COLO829 (cell line): ENCODE measurements at places on chromosomes 1 and 21.

DNA sequence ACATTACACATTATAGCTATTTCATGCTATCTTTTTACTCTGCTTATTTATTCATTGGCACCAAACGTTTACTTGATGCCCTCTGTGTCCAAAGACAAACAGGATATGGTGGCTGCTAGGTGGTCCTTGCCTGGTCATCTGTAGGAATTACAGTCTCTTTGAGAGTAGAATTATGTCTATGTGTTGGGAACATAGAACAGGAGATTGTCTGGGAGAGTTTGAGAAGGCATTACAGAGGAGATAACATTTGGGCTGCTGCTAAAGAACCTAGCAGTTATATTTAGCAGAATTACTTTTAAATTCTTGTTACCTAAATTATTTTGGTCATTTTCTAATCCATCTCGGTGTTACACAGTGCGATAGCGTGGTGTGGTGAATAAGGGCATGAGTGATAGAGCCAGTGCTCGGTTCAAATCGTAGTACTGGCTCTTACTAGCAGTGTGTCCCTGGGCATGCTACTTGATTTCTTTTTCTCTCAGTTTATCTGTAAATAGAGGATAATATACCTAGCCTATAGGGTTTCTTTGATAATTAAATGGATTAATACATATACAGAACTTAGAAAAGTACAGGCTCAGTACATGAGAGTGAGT lies 20.5 kb downstream of the RRP15 start:
- no peak for DNase-seq

GRCh38 chr1:61426885-61427284 lies 298.1 kb downstream of the TM2D1 start:
- no peak for DNase-seq

GRCh38 chr21:33890187-33890586 lies 25.4 kb downstream of the ATP5PO start:
- DNase-seq: no peak

GRCh38 chr1:152743371-152744145 lies 14.3 kb upstream of the KPRP start:
- DNase-seq: no peak

GRCh38 chr1:56378341-56379070 lies 200.9 kb downstream of the PLPP3 start:
- DNase-seq: no peak

- no peak for DNase-seq
Observed at GRCh38 chr21:43985690-43986251, 26.3 kb upstream of the TRAPPC10 start.

DNA sequence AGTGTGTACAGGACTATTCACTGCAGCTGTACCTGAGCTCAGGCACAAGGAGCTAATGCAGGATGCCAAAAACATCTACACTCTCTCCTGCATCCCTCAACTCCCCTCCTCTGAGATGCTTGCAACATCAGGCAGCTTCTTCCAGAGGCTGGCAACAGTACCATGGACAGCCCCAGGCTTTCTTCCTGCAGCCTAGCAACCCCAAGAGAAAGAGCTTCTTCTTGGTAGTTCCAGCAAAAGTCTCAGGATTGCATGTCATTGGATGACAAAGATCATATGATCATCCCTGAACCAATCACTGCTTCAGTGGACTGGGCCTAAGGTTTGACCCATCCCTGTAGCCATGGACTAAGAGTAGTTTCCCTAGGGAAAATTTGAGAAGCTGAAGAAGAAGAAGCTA lies 46.7 kb downstream of the CAMK2N1 start:
- DNase-seq: peak; percentile 50

DNA sequence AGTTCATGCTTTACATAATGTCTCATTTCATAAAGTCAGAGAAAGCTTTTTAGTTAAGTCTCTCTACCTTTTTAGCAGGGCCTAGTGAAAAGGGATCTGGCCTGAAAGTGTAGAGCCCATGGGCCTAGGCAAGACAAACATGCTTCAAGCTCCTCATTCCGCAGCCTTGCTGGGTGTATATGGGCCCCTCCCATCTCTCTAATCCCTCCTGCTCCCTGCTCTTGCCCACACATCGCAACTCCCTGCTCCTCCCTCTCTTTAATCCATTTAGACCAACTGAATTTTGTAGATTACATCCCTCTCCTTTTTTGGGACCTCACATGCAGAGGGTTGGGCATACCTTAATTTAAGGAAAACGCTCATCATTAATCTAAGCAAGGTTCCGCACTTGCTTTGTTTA lies 42.3 kb upstream of the CCDC190 start:
- no peak for DNase-seq

DNA sequence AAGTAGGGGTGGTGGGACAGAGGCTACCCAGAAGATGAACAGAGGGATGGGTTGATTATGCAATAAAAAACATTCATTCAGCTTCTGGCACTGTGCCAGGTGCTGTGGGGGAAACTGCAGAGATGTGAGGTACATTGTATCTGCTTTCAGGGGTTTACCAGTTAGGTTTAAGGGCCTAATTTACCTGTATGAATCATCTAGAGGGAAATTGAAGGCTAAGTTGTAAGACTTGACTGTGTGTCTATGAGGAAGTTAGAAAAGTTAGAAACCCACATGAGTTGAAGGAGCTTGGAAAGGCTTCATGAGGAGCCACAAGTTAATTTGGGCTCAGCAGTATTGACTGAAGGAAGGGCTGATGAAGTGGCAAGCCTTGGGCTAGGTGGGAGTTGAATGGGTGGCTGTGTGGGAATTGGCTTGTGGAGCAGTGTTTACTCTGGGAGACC lies 36.7 kb upstream of the APOBEC4 start:
- no peak for DNase-seq

DNA sequence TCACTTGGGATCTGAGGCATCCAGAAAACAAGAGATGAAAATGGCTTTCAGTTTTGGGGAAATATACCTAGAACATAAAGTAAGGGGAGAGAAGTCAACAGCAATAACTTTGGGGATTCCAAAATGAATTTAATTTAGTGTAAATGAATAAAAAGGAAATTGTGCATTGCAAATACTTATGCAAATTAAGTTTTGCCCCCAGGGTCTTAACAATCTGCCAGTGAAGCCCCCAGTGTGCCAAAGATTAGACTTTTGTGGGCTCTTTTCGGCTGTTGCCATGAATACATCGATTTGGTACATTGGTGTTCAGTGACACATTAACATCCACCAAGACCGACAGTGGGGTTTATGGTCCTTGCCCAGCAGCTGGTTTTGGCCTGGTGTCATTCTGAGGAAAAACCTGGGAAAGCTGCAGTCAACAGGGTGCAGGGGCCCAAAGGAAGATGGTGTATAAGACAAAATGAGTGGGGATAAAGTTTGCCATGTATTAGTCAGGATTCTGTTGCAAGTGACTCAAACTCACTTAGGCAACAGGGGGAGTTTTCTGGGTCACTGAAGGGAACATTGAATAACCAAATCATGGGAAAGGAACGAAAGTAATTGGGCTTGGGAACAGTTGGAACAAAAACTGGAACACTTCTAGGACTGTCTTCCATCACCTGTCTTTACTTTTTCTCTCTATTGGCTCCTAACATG lies 30.2 kb upstream of the IGSF3 start:
- DNase-seq: no peak

DNA sequence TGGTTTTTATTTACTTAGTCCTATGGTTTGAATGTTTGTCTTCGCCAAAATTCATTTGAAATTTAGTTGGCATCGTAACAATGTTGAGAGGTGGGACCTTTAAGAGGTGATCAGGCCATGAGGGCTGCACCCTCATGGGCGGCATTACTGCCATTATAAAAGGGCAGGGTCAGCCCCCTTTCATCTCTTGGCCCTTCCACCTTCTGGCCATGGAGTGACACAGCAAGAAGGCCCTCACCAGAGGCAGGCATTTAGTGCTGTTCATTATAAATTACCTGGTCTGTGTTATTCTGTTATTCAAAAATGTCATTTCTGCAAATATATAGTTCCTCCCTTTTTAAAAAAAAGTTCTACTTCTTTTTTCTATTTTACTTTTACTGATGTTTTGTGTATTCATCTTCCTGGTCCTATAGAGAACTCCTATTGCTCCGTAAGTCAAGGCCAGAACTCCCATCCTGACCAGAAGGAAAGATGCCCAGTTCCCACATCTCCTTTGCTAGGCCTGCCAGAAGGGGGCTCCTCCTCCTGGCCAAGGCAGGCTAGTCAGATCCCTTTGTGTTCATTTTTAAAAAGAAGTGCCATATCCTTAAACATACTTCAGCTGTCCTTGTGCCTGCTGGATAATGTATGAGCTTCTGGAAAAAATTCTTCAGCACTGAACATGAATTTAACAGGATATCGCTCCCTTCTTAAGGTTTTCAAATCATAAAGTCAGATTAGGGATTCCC lies 10.0 kb upstream of the LBR start:
- no peak for DNase-seq

GRCh38 chr21:26473471-26473870 lies 99.6 kb downstream of the CYYR1 start:
- DNase-seq: no peak

DNA sequence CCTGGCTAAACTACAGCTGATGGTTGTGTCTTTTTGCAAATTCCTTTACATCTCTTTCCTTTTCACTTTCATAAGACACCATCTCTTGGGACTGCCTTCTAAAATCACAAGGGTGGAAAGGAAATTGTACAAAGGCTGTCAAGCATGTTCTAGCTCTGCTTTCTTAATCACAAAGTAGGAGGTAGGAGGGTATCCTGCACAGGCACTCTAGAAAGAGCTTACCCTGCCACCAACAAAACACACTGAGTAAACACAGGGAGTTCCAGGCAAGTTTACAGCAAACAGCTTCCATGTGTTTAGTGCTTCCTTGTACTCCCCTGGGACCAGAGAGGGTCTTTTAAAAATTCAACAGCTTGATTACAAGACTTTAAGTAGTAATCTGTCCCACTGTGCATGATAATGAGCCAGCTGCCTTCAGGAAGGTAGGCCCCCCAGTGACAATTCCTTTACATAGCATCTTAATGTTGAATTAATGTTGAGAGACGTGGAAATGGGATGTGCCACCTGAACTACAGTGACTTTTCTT lies 2.4 kb downstream of the PLPP3 start:
- peak; percentile 42 for DNase-seq

- no peak for DNase-seq
Observed at GRCh38 chr1:203640723-203641502, 14.3 kb downstream of the ATP2B4 start.

- no peak for DNase-seq
Observed at GRCh38 chr1:21670059-21670881, 1.1 kb upstream of the RAP1GAP start.

GRCh38 chr21:45302082-45303061 lies 14.7 kb upstream of the POFUT2 start:
- no peak for DNase-seq

DNA sequence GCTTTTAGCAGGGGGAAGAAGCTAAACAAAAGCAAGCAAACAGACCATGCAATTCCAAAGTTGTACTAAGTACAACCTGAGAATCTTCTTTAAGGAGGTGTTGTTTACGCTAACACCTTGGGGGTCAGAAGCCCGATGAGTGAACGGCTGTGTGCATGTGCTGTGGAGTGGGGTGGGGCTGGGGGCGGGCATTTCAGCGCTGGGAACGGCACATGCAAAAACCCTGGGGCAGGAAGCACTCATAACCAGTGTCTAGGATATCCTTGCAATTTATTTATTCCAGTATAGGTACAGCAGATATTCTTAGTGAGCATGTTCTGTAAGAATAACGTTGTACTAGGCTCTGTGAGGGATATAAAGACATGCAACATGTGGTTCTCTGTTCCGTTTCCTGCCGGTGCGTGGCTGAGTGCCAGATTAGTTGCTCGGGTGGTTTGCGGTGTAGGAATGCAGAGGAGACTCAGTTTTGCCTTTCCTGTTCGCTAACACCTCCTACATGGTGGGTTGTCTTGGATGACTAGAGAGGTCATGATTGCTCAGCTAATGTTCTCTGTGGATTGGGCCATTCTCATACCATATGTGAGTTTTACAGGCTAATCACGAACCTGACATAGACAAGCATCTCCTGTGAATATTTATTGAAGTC lies 3.7 kb downstream of the FASLG start:
- no peak for DNase-seq

GRCh38 chr1:223684488-223684792 lies 18.9 kb upstream of the CAPN8 start:
- DNase-seq: no peak

DNA sequence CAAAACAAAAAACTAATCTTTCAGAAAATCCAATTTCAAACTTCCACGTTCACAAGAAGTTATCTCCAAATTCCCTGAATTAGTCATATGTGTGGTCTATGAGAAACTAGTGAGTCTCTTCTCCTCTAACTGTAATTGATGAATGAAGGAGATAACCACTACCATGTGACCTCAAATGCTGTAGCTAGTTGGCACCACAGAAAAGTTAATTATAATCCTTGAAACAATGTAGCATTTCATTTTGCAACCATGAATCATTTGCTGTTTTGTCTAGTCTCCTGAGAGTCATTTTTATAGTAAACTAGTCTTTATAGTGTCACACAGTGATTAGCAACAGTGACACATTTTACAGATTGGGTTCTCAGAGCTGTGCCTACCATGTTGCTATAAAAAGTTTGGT lies 287.5 kb downstream of the LRRIQ3 start:
- DNase-seq: peak; percentile 45

DNA sequence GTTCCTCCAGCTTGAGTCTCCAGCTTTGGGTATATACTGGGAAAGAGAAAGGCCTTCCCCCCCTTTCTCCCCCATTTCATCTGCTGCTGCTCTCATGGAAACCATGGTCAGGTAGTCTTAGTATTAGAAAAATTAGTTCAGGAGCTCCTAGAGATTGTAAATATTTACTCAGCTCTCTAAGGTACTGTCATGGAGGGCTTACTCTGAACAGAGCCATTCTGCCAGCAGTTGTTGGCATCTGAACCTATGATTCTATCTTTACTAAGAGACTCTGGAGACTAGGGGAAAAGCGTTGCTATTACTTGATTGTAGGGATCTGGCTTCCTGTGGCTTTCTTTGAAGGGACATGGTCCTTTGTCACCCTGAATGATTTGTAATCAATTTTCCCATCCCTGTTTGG lies 6.1 kb downstream of the INTS3 start:
- DNase-seq: no peak

- no peak for DNase-seq
Observed at GRCh38 chr1:18602533-18603211, 28.0 kb upstream of the PAX7 start.

- no peak for DNase-seq
Observed at GRCh38 chr1:183327434-183328290, 90.5 kb downstream of the NMNAT2 start.

DNA sequence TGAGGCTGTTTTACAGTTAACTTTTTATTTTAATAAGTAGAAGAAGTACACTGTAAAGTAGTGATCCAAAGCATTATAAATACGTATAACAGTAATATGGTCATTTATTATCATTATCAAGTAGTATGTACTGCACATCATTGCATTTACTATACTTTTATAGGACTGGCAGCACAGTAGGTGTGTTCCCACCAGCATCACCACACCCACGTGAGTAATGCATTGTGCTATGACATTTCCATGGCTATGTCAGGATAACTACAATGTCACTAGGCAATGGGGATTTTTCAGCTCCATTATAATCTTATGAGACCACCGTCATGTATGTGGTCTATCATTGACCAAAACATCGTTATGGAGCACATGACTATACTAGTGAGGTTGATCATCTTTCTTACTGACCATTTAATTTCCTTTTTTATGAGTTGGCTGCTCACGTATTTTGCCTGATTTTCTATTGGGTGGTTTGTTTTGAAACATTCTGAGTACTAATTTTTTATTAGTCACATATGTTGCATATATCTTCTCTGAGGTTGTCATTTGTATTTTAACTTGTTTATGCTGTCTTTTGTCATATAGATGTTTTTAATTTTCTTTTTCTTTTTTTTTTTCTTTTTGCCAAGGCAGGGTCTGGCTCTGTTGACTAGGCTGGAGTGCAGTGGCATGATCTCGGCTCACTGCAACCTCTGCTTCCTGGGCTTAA lies 25.3 kb upstream of the SHCBP1L start:
- DNase-seq: no peak
